Stimulated activated CD8-positive, alpha-beta memory T cell treated with anti-CD3 and anti-CD28 coated beads, Interleukin-15, amount 100 ng/mL, for 4 hours (primary cell): ENCODE measurements at places on chromosomes 1 and 21.
A peak's percentile ranks its signal among the peaks of the same experiment; 100 is the strongest.

DNA sequence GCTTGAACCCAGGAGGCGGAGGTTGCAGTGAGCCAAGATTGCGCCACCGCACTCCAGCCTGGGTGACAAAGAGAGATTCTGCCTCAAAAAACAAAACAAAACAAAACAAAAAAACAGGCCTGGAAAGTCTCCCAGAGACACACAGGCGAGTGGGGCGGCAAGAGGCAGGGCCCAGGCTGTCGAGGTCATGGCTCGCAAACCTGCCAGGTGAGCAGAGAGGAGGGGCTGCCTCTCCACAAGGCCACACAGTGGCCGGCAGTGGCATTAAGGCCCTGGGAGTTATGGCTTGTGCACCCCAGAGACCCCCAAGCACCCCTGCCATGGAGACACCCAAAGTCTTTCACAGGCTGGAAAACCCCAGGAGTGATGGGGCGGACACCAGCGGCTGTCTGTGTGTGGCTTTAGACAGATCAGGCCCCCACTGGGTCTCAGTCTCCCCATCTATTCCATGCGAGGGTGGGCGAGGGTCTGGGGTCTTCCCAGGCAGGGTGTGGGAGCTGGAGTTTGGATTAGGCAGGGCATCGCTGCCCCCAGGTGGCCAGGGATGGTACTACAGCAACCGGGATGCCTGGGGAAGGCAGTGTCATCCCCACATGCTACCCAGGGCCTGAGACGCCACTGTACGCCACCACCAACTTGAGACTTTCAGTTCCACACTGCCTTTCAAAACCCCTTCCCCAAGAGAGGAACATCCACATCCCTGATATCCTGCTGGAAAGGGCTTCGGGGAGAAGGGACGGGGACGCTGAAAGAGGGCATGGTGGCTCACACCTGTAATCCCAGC is 7.3 kb upstream of the CTRC start:
- peak; percentile 44 for DNase-seq

- DNase-seq = no peak
Measured at GRCh38 chr1:62946511-62946910, 162.6 kb downstream of the ATG4C start.

GRCh38 chr1:103218369-103218768 is 110.0 kb upstream of the COL11A1 start:
- no peak for DNase-seq

- no peak for DNase-seq
Measured at GRCh38 chr1:235979716-235980333, 85.1 kb downstream of the NID1 start.

DNA sequence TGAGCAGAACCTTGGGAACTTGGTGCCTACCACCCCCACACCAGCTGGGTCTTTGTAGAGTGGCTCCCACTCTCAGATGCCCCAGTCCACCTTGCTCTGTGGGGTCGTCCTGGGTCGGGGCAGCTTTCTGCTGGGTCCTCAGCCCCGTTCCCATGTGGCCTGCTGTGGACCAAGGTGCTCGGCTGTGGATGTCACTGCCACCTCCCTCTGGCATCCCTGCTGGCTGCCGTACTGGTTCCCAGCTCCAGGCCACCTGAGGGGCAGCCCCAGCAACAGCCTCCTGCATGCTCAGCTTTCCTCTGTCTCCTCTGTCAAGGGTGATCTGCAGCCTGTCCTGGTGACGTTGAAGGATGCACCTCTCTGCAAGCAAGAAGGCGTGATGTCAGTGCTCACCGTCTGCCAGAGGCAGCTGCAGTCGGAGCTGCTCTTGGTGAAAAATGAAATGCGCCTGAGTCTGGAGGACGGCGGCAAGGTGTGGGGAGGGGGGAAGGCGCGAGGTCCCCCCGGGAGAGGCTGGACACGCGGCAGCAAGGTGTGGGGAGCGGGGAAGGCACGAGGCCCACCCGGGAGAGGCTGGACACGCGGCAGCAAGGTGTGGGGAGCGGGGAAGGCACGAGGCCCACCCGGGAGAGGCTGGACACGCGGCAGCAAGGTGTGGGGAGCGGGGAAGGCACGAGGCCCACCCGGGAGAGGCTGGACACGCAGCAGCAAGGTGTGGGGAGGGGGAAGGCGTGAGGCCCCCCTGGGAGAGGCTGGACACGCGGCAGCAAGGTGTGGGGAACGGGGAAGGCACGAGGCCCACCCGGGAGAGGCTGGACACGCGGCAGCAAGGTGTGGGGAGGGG is 45.9 kb upstream of the DIP2A start:
- no peak for DNase-seq

DNA sequence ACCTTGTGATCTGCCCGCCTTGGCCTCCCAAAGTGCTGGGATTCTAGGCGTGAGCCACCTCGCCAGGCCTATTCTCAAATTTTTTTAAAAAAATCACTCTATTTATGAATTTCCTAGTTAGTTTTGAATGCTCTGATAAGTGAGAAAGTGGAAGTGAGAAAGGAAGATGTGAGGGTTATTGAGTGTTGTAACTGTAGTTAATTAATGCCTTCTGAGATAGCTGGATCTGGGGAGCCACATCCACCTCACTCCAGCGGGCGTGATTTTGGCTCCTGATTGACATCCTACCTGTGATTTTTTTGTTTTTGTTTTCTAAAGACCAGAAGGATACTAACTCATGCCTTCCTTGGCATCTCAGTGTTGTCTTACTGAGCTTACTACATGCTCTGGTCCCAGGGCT is 65.6 kb downstream of the ST3GAL3 start:
- DNase-seq = no peak

- no peak for DNase-seq
Measured at GRCh38 chr1:150429805-150430204, 57.4 kb upstream of the TARS2 start.

DNA sequence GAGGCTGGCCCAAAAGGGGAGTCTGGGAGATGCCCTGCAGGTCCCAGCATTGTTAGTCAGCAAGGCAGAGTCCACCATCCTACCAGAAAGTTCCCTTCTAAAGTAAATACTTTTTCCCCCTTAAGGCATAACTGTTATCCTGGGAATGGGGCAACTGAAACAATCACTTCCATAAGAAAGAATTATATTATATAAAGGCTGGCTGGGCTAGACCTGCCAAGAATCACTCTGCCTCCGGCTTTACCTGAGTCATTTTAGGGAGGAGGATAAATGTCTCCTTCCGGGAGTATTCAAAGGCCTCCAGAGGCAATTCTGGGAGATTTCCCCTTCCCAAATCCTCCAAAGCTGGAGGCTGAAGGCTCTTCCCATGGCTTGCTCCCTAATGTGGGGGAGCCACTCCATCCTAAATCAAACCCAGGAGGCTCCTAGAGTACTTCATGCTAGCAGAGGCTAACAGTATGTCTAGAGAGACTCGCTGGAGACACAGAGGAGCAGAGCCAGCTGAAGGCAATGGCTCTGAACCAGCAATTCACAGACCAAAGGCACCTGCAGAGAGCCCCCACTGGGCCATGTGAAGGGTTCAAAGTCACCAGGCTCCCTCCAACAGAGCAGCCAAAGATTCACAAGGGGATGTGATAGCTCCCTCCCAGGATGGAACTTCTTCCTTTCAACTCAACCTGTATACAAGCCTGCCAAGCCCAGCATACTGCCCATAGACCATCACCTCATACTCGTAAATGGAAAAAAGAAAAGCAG is 116.0 kb downstream of the ASTN1 start:
- DNase-seq = no peak

DNA sequence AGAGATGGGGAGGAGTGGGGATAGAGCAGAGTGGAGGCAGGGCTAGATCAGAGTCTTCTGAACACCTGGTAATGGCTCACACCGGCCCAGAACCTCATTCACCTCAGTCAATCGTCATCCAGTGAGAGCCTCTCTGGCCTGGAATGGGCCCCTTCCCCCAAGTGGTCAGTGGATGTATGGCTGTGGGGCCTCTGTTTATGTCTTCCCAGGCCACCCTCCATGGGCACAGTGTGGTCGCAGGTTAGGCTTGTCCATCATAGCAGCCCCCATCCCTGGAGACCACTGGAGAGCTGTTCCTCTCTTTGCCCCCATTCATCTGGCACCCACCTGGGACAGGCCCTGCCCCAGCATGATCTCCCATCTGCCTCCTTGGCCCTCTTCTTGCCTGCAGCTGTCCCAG is 29.6 kb upstream of the TENT5C start:
- DNase-seq = no peak

GRCh38 chr21:30437010-30437565 is 3.0 kb upstream of the KRTAP15-1 start:
- no peak for DNase-seq

DNA sequence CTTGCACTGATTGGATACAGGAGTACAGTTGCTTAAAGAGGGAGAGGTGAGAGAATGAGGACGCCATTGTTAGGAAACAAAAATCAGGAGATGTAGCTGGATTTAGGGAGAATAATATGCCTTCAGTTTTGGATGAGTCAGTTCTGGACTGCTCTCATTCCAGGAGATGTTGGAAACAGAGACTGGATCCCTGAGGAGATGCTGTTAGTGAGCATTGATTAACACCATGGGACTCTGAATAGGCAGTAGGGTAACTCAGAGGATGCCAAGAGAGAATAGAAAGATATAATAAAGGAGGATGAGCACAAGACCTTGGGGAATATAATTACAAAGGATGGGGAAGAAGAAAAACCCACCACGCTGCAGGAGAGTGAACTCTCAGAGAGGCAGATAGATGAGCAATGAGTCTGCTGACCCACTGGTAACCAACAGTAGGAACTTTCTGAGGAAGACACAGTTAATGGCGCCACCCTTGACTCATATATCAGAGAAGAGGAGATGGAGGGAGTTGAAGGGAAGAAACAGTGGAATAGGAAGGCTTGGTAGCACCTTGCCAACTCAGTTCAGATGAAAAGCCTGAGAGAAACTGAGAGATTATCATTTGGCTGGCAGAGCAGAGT is 10.5 kb downstream of the KCNJ15 start:
- no peak for DNase-seq

DNA sequence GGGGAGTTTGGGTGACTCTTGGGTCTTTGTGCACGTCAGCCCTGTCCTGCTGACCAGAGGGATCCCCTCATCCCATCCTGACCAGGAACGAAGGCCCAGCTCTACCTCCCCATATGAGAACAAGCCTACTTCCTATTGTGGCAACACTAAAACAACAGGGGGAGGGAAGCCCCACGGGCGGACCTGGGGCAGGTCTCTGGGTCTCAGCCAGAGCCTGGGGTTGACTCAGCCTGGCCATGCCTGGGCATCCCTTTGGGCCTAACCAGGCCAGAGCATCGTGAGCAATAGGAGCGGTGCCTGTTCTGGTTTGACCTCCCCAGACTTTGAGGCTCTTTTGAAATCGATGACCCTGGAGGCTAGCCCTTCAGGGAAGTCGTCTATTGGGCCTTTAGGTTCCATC is 16.8 kb downstream of the RPS6KA1 start:
- DNase-seq = no peak

DNA sequence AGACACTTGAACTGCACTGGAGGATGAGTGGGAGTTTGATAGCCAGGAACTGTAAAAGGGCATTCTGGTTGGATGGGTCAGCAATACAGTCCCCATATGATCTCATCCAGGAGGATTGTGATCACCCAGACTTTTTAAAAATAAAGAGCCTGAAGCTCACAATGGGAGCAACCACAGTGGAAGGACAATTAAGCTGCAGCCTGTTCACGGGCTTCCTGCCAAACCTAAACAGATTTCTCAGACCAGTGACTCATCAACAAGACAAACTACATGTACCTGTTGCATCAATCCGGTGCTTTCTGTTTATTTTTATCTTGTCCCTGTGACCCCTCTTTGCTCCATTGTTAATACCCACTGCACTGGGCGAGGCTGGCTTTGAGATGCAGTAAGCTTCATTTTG is 52.3 kb downstream of the PAPPA2 start:
- DNase-seq = no peak

- no peak for DNase-seq
Measured at GRCh38 chr1:1470626-1471388, 758 bp upstream of the ATAD3B start.

- no peak for DNase-seq
Measured at GRCh38 chr1:30083800-30084464, 639.5 kb downstream of the MATN1 start.

DNA sequence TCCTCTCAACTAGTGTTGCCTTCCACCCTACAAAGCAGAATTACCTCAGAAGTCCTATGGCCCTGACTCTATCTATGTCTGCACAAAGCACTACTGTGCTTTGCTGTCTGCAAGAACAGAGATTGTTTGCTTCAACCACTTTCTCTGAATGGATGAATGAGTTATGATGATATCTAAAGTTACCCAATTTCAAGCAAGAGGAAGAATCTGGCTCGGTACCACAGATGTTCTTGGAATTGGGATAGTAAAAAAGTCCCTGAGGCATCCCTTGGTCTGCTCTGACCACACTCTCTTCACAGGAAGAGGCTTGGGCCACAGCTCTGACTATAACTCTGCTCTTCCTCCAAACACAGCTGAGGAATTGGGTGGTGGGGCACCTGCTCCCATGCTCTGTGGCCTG is 31.2 kb downstream of the MTARC1 start:
- no peak for DNase-seq

GRCh38 chr1:201511396-201511940 is 4.5 kb upstream of the CSRP1 start:
- no peak for DNase-seq

GRCh38 chr1:34742667-34743270 is 12.1 kb upstream of the GJB5 start:
- DNase-seq = peak; percentile 47

GRCh38 chr1:54464477-54465146 is 58.4 kb upstream of the SSBP3 start:
- DNase-seq = no peak

DNA sequence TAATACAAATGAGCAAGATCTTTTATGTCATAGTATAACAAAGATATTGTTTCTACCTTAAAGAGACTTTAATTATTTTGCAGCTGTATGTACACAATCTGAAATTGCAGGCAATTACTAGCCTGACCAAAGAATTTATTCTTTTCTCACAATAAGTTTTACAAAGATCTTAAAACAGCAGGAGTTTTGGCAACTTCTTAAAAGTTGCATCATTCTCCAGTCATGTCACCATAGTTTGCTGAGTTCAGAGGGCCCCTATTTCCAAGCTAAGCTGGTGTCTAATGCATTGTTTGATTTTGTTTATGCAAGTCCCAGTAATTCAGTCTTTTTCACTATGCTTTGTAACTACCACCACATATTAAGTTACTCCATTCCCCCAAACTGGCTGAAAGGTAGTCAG is 114.8 kb downstream of the DNAH14 start:
- DNase-seq = no peak

- DNase-seq = no peak
Measured at GRCh38 chr1:192342842-192343241, 26.1 kb downstream of the RGS21 start.

GRCh38 chr1:247298701-247299100 is 33.0 kb downstream of the ZNF496 start:
- no peak for DNase-seq

- no peak for DNase-seq
Measured at GRCh38 chr1:200226969-200227303, 182.9 kb downstream of the ZNF281 start.
